ENCODE measurements at places on chromosomes 11 and 22.

GRCh38 chr22:39171623-39172264, 19.3 kb upstream of the CBX7 start:
- no peak for DNase-seq

GRCh38 chr11:27464289-27464696, 8.3 kb downstream of the LGR4 start:
- no peak for DNase-seq

GRCh38 chr11:62678433-62678769, 472 bp downstream of the UBXN1 start:
- no peak for DNase-seq

GRCh38 chr11:67178421-67178820, 59.4 kb downstream of the KDM2A start:
- no peak for DNase-seq

DNA sequence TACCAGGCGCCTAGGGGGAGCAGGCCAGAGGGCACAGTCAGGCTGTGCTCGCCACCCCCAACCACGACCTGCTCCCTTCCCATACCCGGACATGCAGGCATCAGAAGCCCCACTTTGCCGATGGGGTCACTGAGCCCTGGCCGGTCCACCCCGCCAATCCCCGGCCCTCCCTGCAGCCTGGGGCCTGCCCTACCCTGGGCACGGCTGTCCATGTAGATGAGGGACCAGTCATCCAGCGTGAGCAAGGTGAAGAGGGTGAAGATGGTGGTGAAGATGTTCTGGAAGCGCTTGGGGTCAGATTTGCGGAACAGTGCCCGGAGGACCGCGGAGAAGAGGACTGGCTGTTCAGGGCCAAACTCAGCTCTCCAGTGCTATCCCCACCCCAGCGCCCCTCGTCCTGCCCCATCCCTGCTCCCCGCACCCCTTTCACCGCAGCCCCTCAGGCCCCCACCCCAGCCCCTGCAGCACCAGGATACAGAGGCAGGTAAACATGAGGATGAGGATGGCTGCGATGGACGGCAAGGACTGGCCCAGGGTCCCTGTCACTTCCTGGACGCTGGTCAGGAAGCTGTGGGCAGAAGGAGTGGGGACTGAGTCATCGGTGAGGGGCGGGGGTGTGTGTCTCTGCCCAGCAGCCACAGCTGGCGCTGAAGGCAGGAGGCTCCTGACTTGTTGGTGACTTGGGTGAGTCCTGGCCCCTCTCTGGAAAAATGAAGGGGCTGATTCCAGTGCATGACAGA, 5.5 kb downstream of the CATSPER1 start:
- no peak for DNase-seq

DNA sequence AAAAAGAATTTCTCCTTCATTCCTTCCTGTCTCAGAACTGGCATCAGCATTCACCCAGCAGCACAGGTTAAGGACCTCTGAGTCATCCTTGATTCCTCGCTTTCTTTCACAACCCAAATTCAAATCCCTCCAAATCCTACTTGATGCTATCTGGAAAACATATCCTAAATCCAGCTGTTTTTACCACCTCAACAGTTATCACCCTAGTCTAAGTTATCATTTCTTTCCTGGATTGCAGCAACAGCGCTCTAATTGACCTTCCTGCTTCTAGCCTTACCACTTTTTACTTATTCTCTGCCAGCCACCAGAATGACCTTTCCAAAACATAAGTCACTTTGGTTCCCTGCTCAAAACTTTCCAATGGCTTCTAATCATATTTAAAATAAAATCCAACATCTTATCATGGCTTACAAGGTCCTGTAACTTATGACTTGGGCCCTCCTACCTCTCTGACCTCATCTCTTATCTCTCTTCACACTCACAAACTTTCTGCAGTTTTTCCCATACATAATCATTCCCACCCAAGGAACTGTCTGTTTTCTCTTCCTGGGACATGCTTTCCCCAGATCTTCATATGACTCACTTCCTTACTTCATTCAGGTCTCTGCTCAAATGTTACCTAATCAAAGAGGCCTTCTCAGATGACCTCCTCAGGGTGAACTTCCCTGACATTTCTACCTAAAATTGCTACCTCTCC, 119.4 kb downstream of the TTC28 start:
- no peak for DNase-seq

DNA sequence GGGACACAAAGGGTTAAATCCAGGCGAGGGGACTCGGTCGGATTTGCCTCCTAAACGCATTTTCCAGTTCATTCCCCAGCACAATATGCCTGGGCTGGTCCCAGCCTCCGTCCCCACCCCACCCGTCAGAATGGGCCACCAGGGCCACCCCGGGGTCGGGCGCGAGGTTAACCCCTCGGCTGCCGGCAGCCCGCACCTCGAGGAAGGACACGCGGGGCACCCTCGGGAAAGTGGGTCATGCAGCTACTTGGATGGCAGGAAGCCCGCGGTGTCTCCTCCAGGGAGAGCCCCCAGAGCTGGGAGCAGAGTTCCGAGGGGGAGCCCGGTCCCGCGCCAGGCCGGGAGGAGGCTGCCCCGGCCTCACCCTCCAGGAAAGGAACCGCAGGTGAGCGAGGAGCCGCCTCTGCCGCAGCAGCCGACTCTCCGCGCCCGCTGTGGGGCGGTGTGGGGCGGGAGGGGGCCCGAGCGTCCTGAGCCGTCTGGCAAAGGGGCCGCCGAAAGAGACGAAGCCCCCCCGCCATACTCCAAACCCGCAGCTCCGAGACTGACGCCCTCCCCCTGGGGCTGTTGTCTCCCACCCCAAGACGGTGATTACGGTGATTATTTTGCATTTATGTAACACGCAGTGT, 1.4 kb downstream of the NECTIN1 start:
- no peak for DNase-seq

- no peak for DNase-seq
Measured at GRCh38 chr22:25911243-25911972, 169.4 kb downstream of the MYO18B start.

GRCh38 chr11:64767344-64768299, 7.8 kb upstream of the PYGM start:
- peak; percentile 72 for DNase-seq

DNA sequence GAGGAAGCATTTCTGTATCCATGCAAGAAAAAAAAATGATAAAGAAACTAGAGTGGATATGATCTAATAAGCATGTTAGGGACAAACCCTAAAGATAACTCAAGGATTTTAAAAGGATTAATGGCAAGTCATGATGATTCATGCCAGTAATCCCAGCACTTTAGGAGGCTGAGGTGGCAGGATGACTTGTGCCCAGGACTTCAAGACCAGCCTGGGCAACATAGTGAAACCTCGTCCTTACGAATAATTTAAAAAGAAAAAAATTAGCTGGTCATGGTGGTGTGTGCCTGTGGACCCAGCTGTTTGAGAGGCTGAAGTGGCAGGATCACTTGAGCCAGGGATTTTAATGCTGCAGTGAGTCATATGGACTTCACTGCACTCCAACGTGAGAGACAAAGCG, 145.5 kb upstream of the BLID start:
- no peak for DNase-seq

- no peak for DNase-seq
Measured at GRCh38 chr22:44444341-44445306, 53.4 kb downstream of the RTL6 start.

DNA sequence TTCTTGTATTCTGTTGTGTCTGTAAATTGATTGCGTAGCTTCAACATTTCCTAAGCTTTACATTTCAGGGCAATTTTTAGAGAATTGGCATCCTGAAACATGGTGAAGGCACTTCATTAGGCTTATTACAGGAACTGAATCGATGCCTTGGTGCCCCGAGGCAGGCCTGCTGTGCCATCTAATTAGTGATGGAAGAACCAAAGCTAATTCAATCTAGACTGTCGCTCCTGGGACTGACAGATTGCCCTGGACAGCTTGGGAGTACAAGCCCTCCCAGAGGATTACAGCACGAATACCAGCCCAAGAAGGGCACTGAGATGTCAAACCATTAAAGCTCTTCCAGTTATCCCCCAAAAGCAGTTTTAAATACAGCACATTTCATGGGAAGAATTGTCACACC, 243.2 kb upstream of the ZC3H12C start:
- DNase-seq: no peak

DNA sequence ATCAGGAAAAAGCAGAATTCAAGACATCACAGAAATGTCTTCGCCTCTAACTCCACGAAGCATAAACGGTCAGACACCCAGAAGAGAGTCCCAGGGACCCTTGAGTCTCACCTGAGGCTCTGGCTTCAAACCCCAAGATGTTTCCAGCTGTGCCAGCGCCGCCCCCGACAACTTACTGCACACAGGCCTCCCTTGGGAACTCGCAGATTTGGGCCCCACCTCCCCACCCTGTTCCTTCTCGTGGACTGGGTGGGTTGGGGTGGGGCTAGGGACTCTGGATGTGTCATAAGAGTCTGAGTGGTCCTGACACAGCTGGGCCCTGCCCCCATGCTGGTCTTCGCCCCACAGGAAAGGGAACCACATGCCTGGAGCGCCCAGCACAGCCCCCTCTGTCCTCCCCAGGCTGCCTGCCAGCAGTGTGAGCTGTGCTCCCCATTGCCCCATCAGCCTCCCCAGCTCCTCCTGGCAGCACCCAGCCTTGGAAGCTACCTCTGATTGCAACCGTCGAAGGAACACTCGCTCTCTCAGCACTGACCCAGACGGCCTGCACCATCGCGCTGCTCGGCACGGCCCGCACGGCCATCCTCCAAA, 147.5 kb downstream of the CRYBB2 start:
- no peak for DNase-seq

DNA sequence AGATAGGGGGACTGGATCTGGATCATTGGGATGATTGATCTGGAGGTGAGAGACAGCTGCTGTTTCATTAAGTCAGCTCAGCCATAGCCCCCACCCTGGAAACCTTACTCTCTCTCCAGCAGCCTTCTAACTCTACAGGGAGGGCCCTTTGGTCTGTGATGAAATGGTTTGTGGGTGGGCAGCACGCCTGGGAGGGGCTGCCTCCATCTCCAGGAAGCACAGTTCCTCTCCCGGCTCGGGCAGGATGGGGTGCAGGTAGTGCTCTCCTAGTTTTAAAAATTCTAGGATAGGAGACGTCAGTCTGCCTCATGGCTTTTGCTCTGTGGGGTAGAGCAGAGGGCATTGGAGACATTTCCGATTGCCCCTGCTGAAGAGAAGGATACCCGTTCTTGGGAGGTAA, 89.7 kb downstream of the CEP164 start:
- DNase-seq: no peak

DNA sequence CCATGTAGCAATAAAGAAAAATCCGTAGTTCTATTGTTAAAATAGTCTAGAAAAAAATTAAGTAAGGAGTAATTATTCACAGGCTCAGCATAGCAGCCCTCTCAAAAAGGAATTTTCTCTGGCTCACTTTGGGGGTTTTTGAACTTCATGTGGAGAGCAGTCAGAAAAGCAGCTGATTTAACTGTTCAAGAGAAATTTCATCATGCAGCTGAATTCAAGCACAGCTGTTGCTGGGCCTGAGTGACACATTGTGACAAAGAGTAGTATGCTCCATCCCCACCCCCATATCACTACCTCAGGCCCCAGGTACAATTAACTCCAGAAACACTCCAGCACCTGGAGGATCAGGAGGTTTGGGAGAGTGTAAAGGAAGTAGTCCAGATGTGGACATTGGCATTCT, 272.1 kb downstream of the FAM76B start:
- DNase-seq: no peak

DNA sequence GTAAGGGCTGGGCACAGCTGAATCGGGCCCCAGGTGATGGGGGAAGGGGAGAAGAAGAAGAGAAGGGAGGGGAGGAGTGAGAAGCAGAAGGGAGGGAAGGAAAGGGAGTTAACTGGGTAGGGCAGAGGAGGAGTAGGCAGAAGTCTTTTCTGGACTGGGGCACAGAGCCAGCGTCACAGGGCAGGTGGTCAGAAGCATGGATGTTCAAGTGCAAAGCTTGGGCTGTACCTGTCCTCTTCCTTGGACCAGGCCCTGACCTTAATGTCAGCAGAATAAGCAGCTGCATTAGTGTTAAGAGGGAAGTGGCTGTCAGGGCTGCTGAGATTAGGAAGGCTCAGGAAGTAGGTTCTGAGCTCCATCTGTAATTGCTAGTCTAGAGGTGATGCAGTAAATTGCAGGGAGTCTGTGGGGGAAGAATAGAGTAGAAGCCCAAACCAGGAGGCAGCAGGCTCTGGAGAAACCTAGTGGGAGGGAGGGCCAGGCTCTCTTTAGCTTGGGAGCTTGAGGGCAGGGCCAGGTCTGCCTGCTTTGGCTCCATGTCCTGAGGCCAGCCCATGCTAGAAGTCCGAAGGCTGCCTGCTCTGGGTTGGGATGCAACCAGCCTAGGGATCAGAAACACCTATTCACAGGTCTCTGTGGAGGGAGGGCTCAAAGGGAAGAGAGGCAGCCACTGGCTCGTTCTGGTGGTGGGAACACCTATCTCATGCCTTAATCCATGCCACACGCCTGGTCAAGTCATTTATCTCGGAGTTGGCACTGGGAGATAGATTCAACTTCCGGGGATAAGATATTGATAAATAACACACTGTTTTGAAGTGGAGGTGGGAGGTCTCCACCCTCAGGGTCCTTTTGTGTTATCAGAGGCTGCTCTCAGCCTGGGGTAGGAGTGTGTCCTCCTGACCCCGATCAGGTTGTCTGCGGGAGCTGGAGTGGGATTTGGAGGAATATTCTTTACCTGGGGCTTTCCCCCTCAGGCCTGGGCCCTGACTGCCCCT, 1.7 kb upstream of the UCP3 start:
- no peak for DNase-seq

DNA sequence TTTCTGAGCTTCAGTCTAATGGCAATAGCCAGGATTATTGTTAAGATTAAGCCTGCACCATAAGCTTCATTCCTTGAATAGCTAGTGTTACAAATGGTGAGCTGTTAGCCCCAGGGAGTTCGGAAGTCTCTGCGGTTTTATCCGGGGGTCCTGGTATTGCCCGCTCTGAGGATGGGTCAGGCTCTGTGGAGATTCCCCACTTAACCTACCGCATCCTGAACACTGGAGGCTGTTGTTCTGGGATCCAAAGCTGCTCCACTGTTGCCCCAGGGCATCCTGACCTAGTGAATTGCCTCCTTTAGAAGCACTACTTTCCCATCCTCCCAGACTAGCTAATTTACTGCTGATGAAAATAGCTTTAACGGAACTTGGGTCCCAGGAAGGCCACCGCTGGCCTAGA, 14.5 kb upstream of the PEX26 start:
- DNase-seq: no peak

DNA sequence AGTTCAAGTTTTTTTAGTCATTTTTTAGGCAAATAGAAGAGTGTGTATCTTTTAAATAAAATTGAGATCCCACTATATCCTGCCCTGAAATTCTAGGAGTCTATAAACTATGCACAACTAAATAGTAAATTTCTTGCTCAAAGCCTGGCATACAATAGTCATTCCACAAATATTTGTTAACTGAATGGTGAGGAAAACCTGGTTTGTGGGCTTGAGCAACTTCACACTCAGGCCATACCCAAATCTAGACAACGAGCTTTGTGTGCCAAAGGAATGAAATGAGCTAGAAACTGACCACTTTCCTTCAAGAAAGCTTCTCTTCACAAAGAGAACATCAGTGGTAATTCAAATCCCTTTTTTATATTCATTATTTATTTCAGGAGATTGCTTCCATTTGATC, 39.6 kb upstream of the AMOTL1 start:
- DNase-seq: no peak

- no peak for DNase-seq
Measured at GRCh38 chr11:2590131-2590964, 109.4 kb downstream of the KCNQ1OT1 start.
